Stimulated activated naive CD4-positive, alpha-beta T cell (primary cell): ENCODE measurements at places on chromosomes 4 and X.

GRCh38 chr4:16573739-16574138 is 324.7 kb downstream of the LDB2 start:
- no peak for DNase-seq

- no peak for DNase-seq
These were observed 36.9 kb downstream of the TLL1 start for GRCh38 chr4:165909947-165910346.

GRCh38 chrX:85026170-85026569 is 22.5 kb downstream of the APOOL start:
- DNase-seq, result no peak

DNA sequence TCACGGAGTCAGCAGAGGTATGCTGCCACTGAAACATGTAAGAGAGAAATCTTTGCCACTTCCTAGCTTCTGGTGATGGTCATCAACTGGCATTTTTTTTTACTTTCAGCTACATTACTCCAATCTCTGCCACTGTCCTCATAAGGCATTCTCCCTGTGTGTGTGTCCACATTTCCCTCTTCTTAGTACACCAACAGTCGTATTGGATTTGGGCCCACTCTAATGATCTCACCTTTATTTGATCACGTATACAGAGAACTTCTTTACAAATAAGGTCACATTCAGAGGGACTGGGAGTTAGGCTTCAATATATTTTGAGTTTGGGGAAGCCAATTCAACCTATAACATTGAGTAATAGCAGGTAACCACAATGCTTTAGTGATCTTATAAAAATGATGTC is 649.1 kb downstream of the GRID2 start:
- DNase-seq, result no peak

- DNase-seq, result no peak
These were observed 190.4 kb downstream of the ARAP2 start for GRCh38 chr4:36053930-36054329.
